ENCODE measurements at places on chromosomes 2 and 18. TPM values are rescaled to one million over a fixed set of nuclear protein-coding genes. Genes with fewer than 3 reads are reported as not detected.

The TXNDC2 gene
- total RNA-seq, result 0.18 TPM

The DSG1 gene
- not detected for total RNA-seq

The CTAGE1 gene
- not detected for total RNA-seq

The TMEM198 gene
- total RNA-seq, result 3.5 TPM

The MCFD2 gene
- total RNA-seq, result 121 TPM

The NT5DC4 gene
- 0.60 TPM for total RNA-seq

The CEP192 gene
- 22.3 TPM for total RNA-seq

The FBXO15 gene
- total RNA-seq, result 2.4 TPM

The TMEM37 gene
- total RNA-seq, result 15.3 TPM

The SKOR2 gene
- total RNA-seq, result not detected

The ATP6V1B1 gene
- total RNA-seq, result 0.76 TPM

The ACVR1C gene
- total RNA-seq, result 1.6 TPM

The PPP1CB gene
- total RNA-seq, result 241 TPM

The NEDD4L gene
- total RNA-seq, result 109 TPM

The GBX2 gene
- total RNA-seq, result not detected
